ENCODE measurements at places on chromosomes 1 and 21.

- DNase-seq = no peak
Observed at GRCh38 chr1:244796719-244797406, 38.6 kb upstream of the COX20 start.

- DNase-seq = no peak
Observed at GRCh38 chr1:244710474-244711062, 57.6 kb downstream of the DESI2 start.

DNA sequence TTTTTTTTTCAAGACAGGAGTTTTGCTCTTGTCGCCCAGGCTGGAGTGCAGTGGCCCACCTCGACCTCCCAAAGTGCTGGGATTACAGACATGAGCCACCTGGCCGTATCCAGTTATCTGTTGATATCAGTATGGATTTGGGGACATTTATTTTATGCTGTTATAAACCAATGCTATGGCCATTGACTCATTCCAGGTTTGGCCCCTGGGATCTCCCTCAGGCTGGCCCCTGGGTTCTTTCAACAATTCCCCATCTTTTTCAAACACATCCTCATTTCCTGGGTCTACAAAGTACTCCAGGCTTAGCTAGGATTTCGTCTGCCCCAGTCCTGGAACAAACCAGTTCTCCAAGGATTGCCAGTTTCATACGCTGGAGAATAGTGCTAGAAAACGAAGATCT lies 44.1 kb downstream of the WDR4 start:
- no peak for DNase-seq

DNA sequence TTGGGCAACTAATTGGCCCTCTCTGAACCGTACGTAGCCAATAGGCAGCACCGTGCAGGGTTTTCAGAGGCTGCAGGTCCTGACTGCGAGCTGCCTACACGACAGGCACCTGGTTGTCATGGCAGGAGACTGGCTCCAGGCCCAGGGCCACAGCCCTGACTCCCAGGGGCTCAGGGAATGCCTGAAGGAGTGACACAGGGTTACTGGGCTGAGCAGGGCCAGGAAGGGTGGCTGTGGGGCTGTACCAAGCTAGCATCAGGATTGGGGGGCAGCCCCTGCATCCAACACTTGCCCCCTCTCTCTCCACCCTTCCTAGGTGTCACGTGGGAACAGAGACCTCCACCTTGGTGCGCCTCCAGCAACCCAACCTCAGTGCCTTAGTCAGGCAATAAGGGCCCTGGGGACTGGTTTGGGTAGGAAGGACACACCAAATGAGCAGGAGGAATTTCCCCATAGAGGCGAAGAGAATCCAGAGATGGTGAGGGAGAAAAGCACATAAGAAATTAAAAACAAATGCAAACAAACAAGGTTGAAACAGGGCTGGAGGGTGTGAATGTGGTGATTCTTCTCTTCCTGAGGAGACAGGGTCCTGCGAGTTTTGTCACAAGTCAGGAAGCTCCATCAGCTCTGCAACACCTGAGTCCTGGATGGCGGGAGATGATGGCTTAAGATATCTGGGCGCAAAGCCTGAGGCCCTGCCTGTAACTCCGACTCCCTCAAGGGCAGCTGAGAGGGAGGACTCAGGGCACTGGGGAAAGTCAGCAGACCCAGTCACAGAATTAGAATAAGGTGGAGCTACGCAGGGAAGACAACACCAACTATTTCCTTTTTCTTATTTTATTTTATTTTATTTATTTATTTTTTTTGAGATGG lies 19.7 kb upstream of the RNU1-4 start:
- DNase-seq = no peak

DNA sequence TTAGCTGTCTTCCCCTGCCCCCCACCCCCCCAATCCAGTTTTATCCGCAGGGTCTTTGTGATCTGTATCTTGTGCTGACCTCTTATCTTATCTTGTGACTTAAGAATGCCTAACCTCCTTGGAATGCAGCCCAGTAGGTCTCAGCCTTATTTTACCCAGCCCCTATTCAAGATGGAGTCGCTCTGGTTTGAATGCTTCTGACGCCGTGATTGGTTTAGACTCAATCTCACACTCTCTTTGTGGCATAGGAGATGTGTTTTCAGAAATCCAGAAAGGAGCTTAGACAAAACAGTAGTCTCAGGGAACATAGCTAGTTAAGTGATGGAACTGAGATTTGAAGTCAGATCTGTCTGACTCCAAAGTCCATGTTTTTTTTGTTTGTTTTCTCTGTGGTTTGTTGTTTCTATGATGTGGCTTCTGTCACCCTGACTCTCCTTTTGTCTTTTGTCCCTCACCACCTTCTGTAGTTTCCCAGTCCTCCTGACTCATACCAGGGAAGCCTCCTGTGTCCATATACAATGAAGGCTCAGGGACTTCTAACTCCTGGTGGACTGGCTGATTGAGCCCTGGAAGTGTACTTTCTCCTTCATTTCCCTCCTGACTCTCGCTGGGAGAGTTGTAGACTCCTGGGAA lies 18.1 kb upstream of the USP24 start:
- no peak for DNase-seq

DNA sequence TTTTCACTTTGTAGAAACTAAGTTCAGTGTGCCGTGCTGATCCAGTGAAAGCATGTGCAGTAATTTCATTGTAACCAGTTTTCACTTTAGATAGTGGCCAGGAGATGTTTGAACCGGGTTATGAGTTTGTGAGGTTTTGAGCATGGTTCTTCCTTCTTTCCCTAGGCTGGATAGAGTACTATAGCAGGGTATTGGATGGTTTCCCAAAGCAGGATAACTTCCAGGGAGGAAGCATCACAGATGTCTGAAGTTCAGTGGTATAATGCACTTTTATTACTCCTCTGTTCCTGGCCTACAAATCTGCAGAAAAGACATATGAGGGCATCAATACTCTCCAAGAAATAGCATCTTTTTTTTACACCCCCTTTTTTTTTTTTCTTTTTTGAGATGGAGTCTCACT lies 823.1 kb downstream of the USP25 start:
- no peak for DNase-seq

- DNase-seq = no peak
Observed at GRCh38 chr1:156928043-156928602, 7.7 kb downstream of the LRRC71 start.

DNA sequence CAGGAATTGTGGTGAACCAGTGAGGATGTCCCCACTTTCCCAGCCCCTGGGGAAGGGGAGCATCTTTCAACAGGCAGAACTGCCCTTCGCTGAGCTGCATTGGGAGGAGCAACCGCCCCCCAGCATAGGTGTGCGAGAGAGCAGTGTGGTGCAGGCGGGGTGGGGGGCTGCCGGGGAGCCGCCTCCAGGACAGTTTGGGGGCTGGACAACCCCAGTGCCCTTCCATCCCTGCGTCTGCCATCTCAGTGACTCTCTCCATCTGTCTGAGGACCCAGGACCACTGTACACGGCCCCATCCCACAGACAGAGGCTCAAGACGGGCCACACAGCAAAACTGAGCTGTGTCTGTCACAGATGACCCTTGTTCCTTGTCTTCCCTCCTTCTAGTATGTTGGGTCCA lies 14.2 kb downstream of the PODN start:
- DNase-seq = no peak

Measured in activated CD4-positive, CD25-positive, alpha-beta regulatory T cell (primary cell).